CD14-positive monocyte (primary cell): ENCODE measurements at places on chromosomes 4 and X. TPM values are rescaled to one million over a fixed set of nuclear protein-coding genes. Genes with fewer than 3 reads are reported as not detected.
A peak's percentile ranks its signal among the peaks of the same experiment; 100 is the strongest.

The UGT2A1 gene
- not detected for polyA plus RNA-seq

The NOX1 gene
- polyA plus RNA-seq: not detected

The GLRA3 gene
- polyA plus RNA-seq: not detected in 2 replicates

The AMBN gene
- not detected for polyA plus RNA-seq

The GAGE12E gene
- polyA plus RNA-seq: not detected in 2 replicates

The MAGED4 gene
- not detected in 2 replicates for polyA plus RNA-seq

The ODAPH gene
- polyA plus RNA-seq: not detected in 2 replicates

GRCh38 chrX:45428831-45429230 lies 228.2 kb upstream of the DIPK2B start:
- DNase-seq: no peak

GRCh38 chrX:122583551-122583950 lies 600.5 kb upstream of the GRIA3 start:
- no peak for DNase-seq

DNA sequence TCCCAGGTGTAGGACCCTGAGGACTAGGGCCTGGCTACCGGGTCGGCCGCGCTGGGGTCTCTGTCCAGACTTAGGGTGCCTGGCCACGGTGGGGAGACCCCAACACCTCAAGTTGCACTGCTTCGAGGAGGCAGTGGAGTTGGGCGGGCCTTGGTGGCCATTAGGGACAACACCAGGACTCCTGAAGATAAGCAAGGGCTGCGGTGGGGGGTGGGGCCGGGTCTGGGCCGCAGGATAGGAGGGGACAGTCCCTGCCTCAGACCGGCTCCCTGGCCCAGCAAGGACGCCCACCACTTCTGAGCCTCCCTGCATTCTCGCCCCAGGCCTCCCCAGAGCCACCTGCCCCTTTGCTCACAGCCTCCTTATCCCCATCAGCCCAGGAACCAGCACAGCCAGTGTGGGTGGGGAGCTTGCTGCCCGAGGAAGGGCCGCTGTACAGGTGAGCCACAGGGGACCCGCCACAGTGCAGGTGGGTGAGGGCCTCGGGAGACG lies 5.5 kb upstream of the MXD4 start:
- no peak for DNase-seq

DNA sequence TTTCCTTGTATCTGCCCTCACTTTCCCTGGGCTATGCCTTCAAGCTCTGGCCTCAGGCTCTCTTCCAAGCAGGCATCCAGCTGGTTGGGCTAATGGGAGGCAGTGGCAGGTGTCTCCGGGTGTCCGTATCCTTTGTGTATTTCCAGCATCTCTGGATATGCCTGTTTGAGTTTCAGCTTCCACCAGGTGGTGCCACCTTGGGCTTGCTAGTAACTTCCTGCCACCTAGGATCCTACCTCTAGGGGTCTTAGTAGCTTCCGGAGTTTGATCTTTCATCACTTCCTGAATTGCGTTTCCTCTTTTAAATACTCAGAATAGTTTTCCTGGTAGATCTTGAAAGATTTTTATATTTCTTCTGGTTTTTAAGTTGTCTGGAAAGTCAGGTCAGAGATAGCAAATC lies 23.2 kb upstream of the ANOS1 start:
- no peak for DNase-seq

GRCh38 chr4:144831971-144832370 lies 186.0 kb downstream of the HHIP start:
- DNase-seq: no peak

DNA sequence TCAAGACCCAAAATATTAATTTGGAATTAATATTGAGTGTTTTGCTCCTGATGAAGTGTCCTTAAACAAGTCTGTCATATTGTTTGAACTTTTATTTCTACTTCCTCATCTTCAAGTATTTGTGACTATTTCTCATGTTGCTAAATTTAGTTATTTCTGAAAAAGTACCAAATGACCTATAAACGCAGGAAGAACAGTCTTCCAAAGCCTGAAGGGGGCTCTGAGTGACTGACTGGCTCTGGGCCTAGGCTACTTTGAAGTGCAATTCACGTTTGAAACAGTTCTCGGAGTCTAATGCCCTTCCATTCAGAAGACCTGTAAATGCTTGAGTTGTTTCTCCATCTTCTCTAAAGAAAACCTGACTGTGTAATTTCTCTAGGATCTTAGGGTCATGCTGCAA lies 26.5 kb downstream of the GALNT7 start:
- DNase-seq: peak; percentile 17

DNA sequence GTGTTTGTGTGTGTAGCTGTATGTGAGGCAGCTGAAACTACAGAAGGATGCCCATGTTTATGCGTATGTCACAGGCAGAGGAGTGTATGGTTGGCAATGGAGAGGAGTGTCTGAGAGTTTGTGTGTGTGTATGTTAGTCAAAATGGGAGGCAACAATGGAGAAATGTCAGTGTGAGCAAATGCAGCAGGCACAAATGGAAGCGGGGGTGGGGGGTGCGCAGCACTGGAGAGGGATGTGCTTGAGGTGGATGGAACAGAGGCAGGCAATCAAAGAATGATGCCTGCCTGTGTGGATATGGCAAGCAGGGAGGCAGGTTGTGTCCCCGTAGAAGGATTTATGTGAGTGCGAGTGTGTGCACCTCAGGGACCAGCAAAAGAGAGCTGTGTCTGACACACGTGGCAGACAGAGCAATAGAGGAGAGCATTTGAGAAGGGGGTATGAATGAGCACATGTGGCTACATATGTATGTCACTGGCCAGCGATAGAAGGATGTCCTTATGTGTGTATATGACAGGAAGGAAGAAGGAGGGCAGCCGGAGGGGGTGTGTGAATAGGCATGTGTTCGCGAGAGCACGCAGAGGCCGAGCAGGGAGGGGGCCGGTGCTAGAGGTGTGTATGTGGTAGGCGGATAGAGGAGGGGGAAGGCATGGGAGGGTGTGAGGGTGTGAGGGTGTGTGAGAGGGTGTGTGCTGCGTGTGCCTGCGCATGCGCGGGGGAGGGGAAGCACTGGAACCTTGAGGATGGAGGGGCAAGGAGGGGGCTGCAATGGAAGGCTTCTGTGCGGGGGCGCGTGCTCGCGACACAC lies 1.1 kb downstream of the PJA1 start:
- peak; percentile 8 for DNase-seq

- no peak for DNase-seq
Measured at GRCh38 chr4:11182586-11183355, 245.9 kb downstream of the HS3ST1 start.

- DNase-seq: no peak
Measured at GRCh38 chr4:131001371-131001770, 1905.4 kb downstream of the C4orf33 start.

DNA sequence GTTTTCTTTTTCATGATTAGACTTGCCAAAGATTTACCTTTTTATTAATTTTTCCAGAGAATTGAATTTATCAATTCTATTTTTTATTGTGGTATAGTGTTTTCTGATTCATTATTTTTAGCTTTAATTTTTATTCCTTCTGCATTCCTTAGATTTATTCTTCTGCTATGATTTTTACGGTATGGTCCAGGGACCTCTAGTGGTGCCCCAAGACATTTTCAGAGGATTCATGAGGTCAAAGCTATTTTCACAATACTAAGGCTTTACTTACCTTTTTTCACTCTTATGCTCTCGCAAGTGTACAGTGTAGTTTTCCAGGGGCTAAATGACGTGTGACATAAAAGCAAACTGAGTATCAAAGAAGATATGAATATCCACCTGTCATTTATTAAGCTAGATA lies 8.0 kb downstream of the RADX start:
- DNase-seq: no peak

- no peak for DNase-seq
Measured at GRCh38 chrX:13007519-13008188, 32.7 kb downstream of the TMSB4X start.

DNA sequence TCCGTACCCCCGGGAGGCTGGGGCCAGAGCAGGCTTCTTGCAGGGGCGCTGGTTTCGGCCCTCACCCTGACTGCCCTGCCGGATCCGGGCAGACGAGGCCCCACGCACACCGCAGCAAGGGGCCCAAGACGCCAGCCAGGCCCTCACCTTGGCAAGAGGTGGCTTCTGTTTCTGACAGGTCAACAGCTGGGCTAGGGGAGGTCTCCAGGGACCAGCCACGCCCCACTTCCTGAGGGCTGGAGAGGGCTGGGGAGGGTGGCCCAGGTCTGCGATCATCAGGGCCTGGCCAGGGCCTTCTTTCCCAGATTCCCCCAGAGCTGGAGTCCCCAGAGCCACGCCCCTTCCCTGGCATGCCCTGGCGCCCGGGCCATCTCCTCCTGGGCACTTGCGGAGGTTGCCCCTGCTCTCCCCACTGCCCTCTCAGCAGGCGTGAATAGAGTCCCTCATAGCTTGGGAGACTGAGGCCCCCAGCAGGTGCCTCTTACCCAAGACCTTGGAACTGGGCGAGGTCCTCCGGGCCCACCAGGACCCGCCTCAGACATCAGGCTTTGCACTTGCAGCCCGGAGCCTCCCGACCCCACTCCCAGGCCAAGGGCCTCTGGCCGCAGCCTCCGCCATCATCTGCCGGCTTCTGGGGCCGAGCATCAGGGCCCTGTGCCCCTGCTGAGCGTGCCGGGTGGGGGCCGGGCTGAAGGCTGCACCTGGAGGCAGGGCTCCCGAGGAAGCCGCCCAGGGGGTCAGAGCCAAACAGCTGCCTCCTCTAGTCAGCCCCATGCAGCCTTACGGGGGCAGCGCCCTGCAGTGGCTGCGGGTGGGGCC lies 6.3 kb upstream of the FGFR3 start:
- DNase-seq: no peak

DNA sequence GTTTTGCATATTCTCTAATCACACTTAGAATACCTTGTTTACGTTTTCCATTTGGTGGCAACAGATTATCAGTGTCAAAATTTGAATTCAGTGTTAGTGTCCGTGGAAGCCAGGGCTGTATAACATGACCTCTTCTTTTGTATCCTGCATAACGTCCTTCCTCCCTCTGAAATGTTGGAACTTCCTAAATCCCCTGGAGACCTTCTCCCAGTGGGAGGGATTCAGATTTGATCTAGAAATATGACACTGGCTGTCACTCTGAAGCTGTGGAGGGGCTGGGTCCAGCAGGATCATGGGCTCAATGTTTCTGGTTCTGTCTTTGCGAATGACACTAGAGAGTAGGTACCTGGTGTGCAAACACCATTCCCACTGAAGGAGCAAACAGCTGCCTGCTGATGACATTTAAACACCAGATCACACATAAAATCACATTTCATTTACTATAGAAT lies 850 bp upstream of the CXCL3 start:
- no peak for DNase-seq

DNA sequence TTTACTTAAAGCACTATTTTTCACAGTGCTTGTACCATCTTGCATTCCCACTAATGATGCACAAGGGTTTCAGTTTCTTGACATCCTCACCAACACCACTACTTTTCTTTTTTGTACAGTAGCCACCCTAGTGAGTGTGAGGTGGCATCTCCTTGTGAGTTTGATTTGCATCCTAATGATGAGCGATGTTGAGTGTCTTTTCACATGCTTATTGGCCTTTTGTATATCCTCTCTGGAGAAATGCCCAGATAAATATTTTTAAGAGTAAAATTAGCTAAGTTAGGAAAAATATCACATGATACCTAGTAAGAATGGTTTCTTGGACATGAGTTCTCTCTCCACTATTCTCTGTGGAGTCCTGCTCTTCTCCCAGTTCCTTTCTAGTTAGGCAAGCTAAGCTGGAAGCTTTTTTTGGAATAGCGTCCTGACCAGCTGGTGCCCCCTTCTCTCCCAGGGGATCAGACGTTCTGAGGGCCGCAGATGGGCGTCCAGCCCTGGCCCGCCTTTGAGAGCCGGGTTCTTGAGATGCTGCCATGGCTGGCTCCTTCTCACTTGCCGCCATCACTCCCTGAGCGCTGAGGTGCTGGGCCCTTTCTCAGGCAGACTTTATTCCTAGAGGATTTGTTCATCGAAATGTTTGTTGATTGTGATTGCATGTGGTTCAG lies 132.1 kb downstream of the ARHGAP10 start:
- DNase-seq: no peak

GRCh38 chr4:42460043-42460442 lies 62.8 kb downstream of the SHISA3 start:
- no peak for DNase-seq

GRCh38 chrX:148035380-148035779 lies 54.2 kb downstream of the FMR1NB start:
- DNase-seq: no peak

DNA sequence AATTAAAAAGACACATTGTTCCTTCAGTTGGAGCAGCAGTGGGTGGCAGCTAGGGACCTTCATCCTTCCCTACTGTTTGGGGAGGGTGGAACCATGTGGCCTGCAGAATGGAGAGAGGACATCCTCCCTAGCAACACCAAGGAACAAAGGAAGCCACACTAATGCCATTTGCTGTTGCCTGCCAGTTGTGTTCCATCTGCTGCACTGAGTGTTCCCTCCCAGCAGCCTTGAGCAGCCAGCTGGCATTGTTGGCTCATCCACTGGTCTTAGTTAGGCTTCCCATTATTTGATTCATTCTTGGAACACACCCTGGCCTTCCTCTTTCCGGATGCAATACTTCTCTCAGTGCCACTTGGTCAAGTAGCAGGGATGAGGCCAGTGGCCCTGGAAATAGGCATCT lies 25.0 kb upstream of the HMGB3 start:
- DNase-seq: no peak

DNA sequence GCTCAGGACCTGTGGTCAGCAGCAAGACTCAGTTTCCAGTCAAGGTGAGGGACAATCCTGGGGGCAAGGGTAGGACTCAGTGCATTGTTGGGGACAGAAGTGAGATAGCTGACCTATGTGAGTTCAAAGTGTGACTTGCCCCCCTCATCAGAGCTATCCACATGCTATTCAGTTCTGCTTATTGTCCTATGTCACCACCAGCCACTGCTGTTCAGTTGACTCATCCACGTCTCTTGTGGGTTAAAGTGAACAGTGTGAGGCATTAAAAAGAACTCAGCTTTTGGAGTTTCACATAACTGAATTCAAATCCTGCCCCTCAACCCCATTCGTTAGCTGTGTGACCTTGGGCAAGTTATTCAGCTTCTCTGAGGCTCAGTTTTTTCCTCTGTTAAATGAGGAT lies 4.4 kb upstream of the APLN start:
- peak; percentile 37 for DNase-seq

DNA sequence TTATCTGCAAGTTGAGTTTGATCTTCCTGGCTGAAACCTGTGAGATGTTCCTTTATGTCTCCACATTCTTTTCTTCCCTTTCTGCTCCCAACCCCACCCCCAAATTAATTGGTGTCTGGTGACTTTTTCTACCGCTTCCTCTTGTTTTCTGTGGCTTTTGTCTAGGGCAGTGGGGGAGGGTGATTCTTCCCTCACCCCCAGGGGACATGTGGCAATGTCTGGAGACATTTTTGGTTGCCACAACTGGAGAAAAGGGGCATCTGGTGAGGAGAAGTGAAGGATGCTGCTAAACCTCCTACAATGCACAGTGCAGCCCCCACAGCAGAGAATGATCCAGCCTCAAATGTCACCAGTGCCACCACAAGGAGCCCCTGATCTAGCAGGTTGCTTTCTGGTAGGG lies 152.9 kb downstream of the NHS start:
- DNase-seq: peak; percentile 63
